ENCODE measurements at places on chromosomes 4 and X. TPM values are rescaled to one million over a fixed set of nuclear protein-coding genes. Genes with fewer than 3 reads are reported as not detected.

FGFR3 gene
- total RNA-seq = 88.3 TPM

GRCh38 chr4:87053802-87054767, 119.3 kb downstream of the AFF1 start:
- no peaks in the 10 kb centered on the region for H3K27me3 ChIP-seq
- H3K4me1 ChIP-seq = peaks cover 60% of the 10 kb centered on the region
- no peaks in the 10 kb centered on the region for H3K36me3 ChIP-seq
- DNase-seq = no peak
- H3K27ac ChIP-seq = peak overlapping the region; percentile 61

SOWAHB gene
- total RNA-seq = 2.3 TPM

- H3K27me3 ChIP-seq = no peaks in the 10 kb centered on the region
- H3K36me3 ChIP-seq = no peaks in the 10 kb centered on the region
- peak; percentile 14 for DNase-seq
Observed at GRCh38 chrX:153644356-153645125, 2.5 kb upstream of the DUSP9 start.

GRCh38 chr4:183504930-183505610, at the start of gene ING2:
TSS of gene ING2 (plus strand) at chr4:183505058. CDS start at chr4:183505196, 138 bp downstream.
- H3K4me1 ChIP-seq = peaks cover 10% of the 10 kb centered on the region
- no peaks in the 10 kb centered on the region for H3K27me3 ChIP-seq
- peak; percentile 66 for DNase-seq
- H3K4me3 ChIP-seq = peak within 1 kb of the TSS; percentile 98
- H3K36me3 ChIP-seq = no peaks in the 10 kb centered on the region

DNA sequence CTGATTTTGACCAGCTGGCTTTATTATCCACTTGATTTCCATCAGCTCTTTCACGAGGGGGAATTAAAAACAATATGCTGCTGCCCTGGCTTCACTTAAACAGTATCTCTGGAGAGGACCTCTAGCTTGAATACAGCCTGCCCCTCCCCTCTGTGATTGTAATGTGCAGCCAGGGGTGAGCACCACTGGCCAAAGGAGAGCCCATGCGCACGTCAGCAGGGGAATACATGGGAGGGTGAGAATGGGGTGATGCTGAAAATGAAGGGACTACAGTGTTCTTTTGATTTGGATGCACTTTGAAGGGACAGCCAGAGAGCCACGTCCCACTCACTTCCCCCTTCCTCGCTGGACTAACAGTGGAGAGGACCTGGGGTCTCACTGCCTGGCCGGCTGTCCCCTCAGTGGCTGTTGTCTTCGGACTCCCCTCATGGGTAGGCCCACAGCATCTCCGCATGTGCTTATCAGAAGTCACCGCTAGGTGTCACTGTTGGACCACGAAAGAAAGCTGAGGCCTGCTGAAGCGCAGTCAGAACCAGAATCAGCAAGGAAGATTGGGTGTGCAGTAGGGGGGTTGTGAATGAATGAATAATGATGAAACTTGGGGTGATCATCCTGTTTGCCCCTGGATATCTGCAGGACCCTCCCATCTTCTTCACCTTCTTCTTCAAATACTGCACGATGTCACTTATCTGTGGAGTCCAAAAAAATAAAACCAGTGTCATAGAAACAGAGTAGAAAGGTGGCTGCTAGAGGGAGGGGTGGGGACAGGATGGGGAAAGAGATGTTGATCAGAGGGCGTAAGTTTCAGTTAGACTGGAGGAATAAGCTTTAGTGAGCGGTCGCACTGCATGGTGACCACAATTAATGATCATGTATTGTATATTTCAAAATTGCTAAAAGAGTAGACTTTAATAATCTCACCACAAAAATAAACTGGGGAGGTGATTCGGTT, 32.8 kb downstream of the CLCN4 start:
- H3K27ac ChIP-seq = no peak overlapping the region
- H3K27me3 ChIP-seq = no peaks in the 10 kb centered on the region
- peak; percentile 80 for DNase-seq
- H3K36me3 ChIP-seq = no peaks in the 10 kb centered on the region
- H3K4me1 ChIP-seq = no peaks in the 10 kb centered on the region

- no peak overlapping the region for H3K27ac ChIP-seq
- no peak for DNase-seq
- no peaks in the 10 kb centered on the region for H3K36me3 ChIP-seq
- H3K4me3 ChIP-seq = no peak overlapping the region
- no peaks in the 10 kb centered on the region for H3K4me1 ChIP-seq
Observed at GRCh38 chrX:66635360-66635759, 3.5 kb downstream of the EDA2R start.

TRPC5OS gene
- total RNA-seq = 0.09 TPM

TMEM255A gene
- total RNA-seq = 0.52 TPM

GRCh38 chr4:98557194-98557892, 101.1 kb downstream of the TSPAN5 start:
- H3K27ac ChIP-seq = no peak overlapping the region
- no peak for DNase-seq
- H3K27me3 ChIP-seq = no peaks in the 10 kb centered on the region
- H3K4me3 ChIP-seq = no peak overlapping the region

DNA sequence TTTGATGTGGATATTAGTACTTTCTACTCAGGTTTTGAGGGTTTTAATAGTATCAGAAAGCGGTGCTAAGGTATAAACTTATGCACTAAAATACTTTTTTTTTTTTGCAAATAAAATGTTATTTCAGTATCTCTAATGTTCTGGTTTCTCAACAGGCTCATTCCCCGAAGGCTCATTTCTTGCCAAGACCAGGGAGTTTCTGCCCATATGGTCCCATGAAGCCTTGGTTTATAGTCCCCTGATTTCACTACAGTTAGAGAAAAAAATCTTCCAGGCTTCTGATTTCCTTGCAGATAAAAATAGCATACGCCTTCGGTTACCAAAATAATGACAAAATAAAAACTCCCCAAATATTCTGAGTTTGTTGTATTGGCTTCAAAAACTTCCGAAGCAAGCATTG, 814.2 kb upstream of the PABPC4L start:
- H3K4me3 ChIP-seq = no peak overlapping the region
- no peak overlapping the region for H3K27ac ChIP-seq
- H3K27me3 ChIP-seq = no peaks in the 10 kb centered on the region
- no peak for DNase-seq
- no peaks in the 10 kb centered on the region for H3K36me3 ChIP-seq

ARMCX2 gene
- total RNA-seq = 17.3 TPM

PAGE2B gene
- total RNA-seq = not detected
